Peyer's patch (tissue), 4 donors: ENCODE measurements at places on chromosomes 6 and 20. TPM values are rescaled to one million over a fixed set of nuclear protein-coding genes. Genes with fewer than 3 reads are reported as not detected.

JAG1 gene
- 35.2 TPM for total RNA-seq

FOXP4 gene
- total RNA-seq = 18.2 TPM

TSBP1 gene
- not detected for total RNA-seq

AGPAT4 gene
- total RNA-seq = 4.6 TPM

SPATA2 gene
- 19.8 TPM for total RNA-seq

TMEM200A gene
- 7.0 TPM for total RNA-seq
